Left kidney (tissue), 8 donors: ENCODE measurements at places on chromosomes 2 and 18. TPM values are rescaled to one million over a fixed set of nuclear protein-coding genes. Genes with fewer than 3 reads are reported as not detected.

DNA sequence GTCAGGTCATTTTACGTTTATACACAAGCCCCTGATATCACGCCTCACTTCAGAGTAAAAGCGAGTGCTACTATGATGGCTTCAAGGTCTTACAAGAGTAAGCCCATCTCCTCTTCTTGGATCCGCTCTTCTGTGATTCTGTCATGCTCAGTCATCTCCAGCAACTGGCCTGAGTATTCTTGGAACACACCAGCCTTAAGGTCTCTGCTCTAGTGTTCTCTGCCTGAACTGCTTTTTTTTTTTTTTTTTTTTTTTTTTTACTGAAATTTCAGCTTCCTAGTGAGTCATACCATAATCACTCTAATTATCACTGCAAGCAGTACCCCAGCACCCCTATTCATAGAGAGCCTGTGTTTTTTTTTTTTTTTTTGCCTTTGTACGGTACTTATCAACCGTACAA, 1228.9 kb downstream of the CNTNAP5 start:
- DNase-seq, result no peak

DNA sequence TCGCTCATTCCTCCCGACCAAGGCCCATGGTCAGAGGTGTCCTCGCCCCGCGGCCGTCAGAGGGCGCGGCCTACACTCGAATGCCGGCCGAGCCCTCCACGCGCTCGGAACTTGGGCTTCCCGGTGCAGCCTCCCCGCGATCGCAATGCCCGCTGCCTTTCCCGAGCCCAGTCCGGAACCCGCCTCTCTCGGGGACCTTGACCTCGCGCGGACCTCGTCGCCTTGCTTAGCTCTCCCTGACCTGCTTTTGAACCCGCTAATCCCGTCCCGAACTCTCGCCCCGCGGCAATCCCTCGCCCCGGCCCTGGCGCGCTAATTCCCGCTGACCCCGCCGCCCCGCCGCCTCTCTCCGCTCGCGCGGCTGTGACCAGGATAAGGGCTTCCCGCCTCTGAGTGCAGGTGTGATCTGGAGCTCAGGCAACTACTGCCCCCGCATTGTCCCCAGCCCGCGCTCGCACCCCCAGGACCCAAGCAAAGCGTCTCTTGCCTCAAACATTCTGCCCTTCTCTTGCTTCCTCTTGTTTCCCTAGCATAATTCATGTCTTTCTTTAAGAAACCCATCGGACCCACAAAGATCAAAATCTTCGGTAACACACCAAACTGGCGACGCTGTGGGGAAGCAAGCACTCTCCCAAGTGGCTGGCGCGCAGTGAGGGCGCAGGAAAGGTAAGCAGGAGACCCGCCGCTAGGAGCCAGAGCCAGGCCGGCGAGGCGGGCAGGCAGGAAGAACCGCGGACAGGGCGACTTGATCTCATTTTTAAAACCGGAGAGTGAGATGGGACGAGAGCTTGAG, 46.6 kb upstream of the ATP6V1B1 start:
- no peak for DNase-seq

- DNase-seq, result no peak
Observed at GRCh38 chr2:22950431-22950830, 434.5 kb upstream of the KLHL29 start.

DNA sequence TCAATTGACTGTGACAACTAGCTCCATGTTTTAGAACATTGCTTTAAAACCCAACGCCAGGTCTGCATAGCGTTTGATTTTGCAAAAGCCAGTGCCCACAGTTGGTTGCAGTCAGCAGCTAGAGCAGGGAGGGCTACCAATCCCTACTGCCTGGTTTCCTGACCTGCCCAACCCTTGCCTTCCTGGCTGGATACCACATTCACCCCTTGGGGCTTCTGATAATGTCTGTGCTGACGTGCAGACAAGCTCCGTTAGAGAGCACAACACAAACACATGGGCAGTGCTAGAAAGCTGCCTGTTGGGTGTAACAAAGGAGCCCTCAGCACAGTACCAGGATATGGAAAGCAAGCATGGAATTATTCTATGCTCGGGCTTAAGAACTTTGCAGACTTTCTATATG, 71.4 kb upstream of the THSD7B start:
- DNase-seq, result no peak

The ACMSD gene
- 43.9 TPM for polyA plus RNA-seq

The AQP12A gene
- polyA plus RNA-seq, result not detected

The TCF23 gene
- polyA plus RNA-seq, result 0.50 TPM

The DNAH7 gene
- polyA plus RNA-seq, result 8.8 TPM
